ENCODE measurements at places on chromosomes 13 and 19. TPM values are rescaled to one million over a fixed set of nuclear protein-coding genes. Genes with fewer than 3 reads are reported as not detected.

Gene GJB2
- polyA plus RNA-seq: 0.30 TPM

DNA sequence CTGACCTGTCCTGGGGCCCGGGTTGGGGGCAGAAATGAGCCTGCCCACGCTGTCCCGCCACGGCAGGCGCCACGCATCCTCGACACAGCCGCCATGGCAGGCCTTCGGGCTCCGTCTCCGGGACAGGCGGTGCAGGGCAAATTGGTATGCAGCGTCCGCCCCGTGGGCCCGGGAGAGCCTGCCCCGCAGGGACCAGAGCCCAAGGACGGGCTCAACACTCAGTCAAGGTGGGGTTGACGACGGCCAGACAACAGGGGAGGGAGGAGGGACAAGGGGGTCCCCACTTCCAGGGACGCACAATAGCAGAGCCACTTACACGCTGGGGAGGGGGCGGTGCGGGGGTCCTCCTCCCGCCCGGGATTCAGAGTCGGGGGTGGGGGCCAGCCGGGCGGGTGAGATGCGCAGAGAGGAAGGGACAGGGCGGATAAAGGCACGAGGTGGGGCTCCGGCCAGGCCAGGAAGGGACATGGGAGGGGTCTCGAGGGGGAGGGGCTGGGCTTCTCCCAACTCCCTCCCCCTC lies 1.2 kb downstream of the CTXN1 start:
- DNase-seq: no peak
- H3K36me3 ChIP-seq: no peaks in the 10 kb centered on the region
- peaks cover 8% of the 10 kb centered on the region for H3K4me1 ChIP-seq

DNA sequence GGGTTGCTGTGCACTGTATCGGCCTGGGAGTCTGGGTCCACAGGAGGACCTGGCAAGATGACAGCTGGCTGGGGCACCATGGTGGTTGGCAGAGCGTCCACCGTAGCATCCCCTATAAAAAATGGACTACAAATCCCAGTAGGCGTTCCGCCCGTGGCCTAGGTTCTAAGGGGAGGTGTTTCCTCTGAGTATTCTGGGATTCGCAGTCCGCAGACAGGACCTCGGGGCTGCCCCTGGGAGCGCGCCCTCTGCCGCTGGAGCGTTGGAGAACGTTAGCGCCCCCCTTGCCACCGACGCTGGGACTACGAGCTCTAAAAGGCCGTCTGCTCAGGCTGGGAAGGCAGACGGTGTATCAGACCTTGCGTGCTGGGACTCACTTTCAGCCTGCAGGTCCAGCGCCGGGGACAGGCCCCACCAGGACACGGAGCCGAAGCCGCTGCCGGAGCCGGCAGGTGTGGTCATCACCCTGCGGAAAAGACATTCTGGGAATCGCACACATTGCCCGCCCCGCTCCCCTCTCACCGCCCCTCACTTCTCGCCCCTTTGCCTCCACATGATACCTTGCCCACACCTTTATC lies 372 bp downstream of the DNAAF3 start:
- no peak overlapping the region for H3K27ac ChIP-seq
- H3K27me3 ChIP-seq: peaks cover 74% of the 10 kb centered on the region
- H3K4me1 ChIP-seq: no peaks in the 10 kb centered on the region

- DNase-seq: no peak
- H3K27ac ChIP-seq: peak overlapping the region; percentile 88
- peak overlapping the region; percentile 98 for H3K4me3 ChIP-seq
- H3K27me3 ChIP-seq: no peaks in the 10 kb centered on the region
These were observed 1.1 kb downstream of the LNX2 start for GRCh38 chr13:27619093-27619727.

Gene CCDC70
- not detected for polyA plus RNA-seq

Gene FUT1
- 2.3 TPM for polyA plus RNA-seq

All from heart left ventricle (tissue), 16 donors.